ENCODE measurements at places on chromosomes 7 and 10.
A peak's percentile ranks its signal among the peaks of the same experiment; 100 is the strongest.

GRCh38 chr10:58412502-58412961, 27.3 kb downstream of the TFAM start:
- H3K27me3 ChIP-seq, result no peaks in the 10 kb centered on the region
- H3K36me3 ChIP-seq, result no peaks in the 10 kb centered on the region
- no peaks in the 10 kb centered on the region for H3K4me1 ChIP-seq
- DNase-seq, result no peak

DNA sequence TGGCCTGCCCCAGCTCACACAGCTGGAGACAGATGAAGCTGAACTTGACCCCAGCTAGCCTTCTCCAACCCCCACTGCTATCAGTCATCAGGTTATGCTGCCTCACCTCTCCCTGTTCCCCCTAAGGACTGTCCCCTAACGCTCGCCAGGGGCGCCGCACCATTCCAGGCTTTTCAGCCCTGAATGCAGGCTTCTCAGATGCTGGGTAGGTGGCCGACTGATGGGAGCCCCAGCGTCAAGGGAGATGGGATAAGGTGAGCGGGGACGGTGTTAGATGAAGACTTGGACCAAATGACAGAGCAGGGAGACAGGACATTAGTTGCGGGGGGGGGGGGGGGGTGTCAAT, 15.8 kb upstream of the OPALIN start:
- H3K27ac ChIP-seq, result no peak overlapping the region
- DNase-seq, result no peak
- no peaks in the 10 kb centered on the region for H3K4me1 ChIP-seq
- no peaks in the 10 kb centered on the region for H3K36me3 ChIP-seq
- H3K27me3 ChIP-seq, result no peaks in the 10 kb centered on the region

DNA sequence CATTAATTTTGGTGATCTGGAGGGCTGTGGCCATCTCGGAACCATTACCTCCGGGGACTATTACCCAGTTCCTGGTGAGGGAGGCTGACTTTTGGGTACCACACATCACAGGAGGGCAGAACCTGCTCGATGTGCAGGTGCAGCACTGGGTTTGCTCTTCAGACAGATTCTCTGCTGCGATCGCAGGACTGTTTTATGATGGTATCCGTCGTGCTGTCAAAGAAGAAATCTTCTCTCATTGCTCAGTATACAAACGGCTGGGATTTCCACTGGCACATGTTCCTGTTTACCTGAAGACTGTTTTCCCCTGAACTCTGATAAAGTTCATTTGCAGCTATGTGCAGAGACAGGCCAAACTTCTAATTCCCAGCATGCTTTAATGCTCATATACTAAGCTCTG, 27.2 kb upstream of the SHH start:
- DNase-seq, result no peak
- no peaks in the 10 kb centered on the region for H3K4me1 ChIP-seq
- H3K4me3 ChIP-seq, result no peak overlapping the region
- no peaks in the 10 kb centered on the region for H3K36me3 ChIP-seq
- H3K27ac ChIP-seq, result no peak overlapping the region

DNA sequence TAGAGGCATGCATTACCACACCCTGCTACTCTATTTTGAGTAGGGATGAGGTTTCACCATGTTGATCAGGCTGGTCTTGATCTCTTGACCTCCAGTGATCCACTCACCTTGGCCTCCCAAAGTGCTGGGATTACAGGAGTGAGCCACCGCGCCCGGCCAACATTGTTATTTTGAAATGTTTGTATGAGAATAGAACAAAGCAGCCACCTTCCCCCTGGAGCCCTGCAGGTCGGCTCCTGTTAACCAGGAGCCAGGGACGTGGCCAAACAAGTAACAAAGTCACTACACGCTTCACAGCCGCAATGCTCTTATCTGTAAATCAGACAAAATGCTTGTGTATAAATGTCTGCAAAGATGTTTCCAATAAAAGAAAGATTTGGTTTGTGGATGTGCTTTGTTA, 295.4 kb downstream of the CNTNAP2 start:
- no peak overlapping the region for H3K4me3 ChIP-seq
- H3K27ac ChIP-seq, result no peak overlapping the region
- DNase-seq, result no peak
- no peaks in the 10 kb centered on the region for H3K36me3 ChIP-seq

GRCh38 chr10:60992636-60993035, 48.7 kb upstream of the RHOBTB1 start:
- no peaks in the 10 kb centered on the region for H3K36me3 ChIP-seq
- H3K4me1 ChIP-seq, result no peaks in the 10 kb centered on the region
- H3K27ac ChIP-seq, result no peak overlapping the region
- H3K4me3 ChIP-seq, result no peak overlapping the region
- no peak for DNase-seq

- no peak for DNase-seq
- H3K4me3 ChIP-seq, result peak overlapping the region; percentile 57
- H3K4me1 ChIP-seq, result no peaks in the 10 kb centered on the region
- H3K27me3 ChIP-seq, result no peaks in the 10 kb centered on the region
- peak overlapping the region; percentile 33 for H3K27ac ChIP-seq
These were observed 1.4 kb upstream of the OSBPL3 start for GRCh38 chr7:24981171-24981951.

DNA sequence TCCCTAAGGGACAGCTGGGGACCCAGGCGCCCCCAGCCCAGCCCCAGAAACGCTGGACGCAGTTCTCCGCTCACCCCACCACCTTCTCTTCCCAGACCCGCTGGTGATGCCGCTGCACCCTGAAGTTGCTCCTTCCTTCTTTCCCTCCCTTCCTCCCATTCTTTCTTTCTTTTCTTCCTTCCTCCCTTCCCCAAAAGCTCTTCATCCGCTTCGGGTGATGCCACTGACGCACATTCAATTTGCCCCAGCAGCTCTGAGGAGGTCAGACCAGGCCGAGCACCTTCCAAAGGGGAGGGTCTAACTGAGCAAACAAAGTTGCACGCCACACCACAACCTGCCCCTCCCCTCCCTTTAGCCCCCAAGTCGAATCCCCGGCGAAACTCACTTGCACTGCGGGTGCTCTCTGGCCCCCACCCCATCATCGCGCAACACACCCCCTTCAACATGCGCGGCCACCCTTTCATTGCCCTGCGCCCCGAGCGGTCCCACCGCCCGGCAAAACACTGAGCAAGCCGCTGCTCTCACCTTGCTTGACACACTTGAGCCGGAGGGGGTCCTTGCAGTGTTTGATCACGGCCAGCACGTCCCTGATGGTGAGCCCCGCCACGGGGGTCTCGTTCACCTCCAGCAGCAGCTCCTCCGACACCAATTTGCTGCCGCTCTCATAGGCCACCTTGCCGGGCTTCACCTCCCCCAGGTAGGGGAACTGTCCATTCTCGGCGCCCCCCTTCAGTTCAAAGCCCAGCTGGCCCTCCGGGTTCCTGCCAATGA, 787 bp downstream of the MAGI2 start:
- H3K27me3 ChIP-seq, result no peaks in the 10 kb centered on the region
- peak; percentile 7 for DNase-seq
- H3K4me3 ChIP-seq, result peak overlapping the region; percentile 58
- no peaks in the 10 kb centered on the region for H3K36me3 ChIP-seq

GRCh38 chr7:70098905-70099672, 500.8 kb downstream of the AUTS2 start:
- no peak for DNase-seq
- peaks cover 6% of the 10 kb centered on the region for H3K4me1 ChIP-seq
- H3K27ac ChIP-seq, result no peak overlapping the region

GRCh38 chr10:12638103-12638502, 288.8 kb downstream of the CAMK1D start:
- H3K27me3 ChIP-seq, result no peaks in the 10 kb centered on the region
- DNase-seq, result no peak
- H3K36me3 ChIP-seq, result no peaks in the 10 kb centered on the region
- no peak overlapping the region for H3K4me3 ChIP-seq
- H3K4me1 ChIP-seq, result no peaks in the 10 kb centered on the region

- no peaks in the 10 kb centered on the region for H3K27me3 ChIP-seq
- DNase-seq, result no peak
- no peak overlapping the region for H3K4me3 ChIP-seq
- no peaks in the 10 kb centered on the region for H3K4me1 ChIP-seq
These were observed 913.8 kb downstream of the KCNMA1 start for GRCh38 chr10:76723844-76724243.

DNA sequence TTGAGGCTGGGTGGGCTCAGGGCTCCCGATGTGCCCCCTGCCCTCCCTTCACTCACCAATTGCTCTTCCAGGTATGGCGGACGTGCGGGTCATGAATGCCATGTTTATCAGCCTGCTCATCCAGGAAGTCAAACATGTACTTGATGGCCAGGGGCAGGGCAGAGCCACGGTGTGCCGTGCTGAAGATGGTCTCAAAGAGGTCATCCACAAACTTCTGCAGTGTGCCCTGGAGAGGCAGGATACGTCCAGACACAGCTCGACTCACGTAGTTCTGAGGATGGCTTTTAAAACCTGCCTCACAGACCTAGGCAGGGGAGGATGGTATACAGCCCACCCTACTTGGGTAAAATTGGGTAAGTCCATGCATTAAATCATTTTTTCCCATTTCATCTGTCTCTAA, 431.2 kb downstream of the PLXNA4 start:
- H3K27me3 ChIP-seq, result no peaks in the 10 kb centered on the region
- H3K4me3 ChIP-seq, result no peak overlapping the region
- no peaks in the 10 kb centered on the region for H3K36me3 ChIP-seq
- no peak for DNase-seq
- no peaks in the 10 kb centered on the region for H3K4me1 ChIP-seq
- no peak overlapping the region for H3K27ac ChIP-seq

DNA sequence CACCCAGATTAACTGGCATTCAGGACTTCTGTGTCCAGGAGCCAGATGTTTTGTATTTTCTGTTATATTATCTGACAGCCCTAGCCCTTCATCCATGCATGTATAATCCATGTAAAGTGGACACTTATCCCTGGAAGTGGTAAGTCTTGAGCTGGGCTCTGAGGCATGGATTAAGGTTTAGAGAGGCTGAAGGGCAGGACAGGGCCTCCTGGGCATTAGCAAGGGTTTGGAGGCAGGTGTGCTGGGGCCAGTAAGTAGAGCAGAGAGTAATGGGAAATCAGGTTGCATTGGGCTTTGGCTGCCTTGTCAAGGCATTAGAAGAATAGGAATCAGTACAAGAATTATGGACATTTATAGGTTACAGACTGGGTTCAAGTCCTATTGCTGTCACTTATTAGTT, 138.0 kb downstream of the DYNC1I1 start:
- no peak for DNase-seq
- H3K4me3 ChIP-seq, result no peak overlapping the region
- H3K27me3 ChIP-seq, result no peaks in the 10 kb centered on the region
- H3K36me3 ChIP-seq, result no peaks in the 10 kb centered on the region
- H3K27ac ChIP-seq, result no peak overlapping the region

DNA sequence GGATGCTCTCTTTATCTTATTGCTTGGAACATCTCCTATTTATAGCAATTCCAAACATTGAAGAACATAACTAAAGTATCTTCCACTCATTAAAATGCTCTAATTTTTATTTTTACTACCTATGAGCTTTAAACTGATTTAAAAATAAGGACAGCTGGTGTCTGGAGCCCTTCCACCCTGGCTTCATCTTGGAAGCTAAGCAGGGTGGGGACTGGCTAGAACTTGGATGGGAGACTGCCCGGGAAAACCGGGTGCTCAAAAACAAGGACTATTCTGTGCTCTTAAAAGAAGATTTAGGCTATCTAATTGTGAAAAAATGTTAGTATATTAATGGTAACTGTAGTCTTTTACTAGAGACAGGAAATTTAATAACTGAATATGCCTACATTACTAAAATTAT, 69.2 kb downstream of the ARMC3 start:
- no peak overlapping the region for H3K27ac ChIP-seq
- H3K27me3 ChIP-seq, result no peaks in the 10 kb centered on the region
- DNase-seq, result no peak

- DNase-seq, result no peak
- no peaks in the 10 kb centered on the region for H3K4me1 ChIP-seq
- no peak overlapping the region for H3K4me3 ChIP-seq
- no peak overlapping the region for H3K27ac ChIP-seq
- no peaks in the 10 kb centered on the region for H3K36me3 ChIP-seq
These were observed 141.3 kb downstream of the PTPRN2 start for GRCh38 chr7:158446281-158446680.

DNA sequence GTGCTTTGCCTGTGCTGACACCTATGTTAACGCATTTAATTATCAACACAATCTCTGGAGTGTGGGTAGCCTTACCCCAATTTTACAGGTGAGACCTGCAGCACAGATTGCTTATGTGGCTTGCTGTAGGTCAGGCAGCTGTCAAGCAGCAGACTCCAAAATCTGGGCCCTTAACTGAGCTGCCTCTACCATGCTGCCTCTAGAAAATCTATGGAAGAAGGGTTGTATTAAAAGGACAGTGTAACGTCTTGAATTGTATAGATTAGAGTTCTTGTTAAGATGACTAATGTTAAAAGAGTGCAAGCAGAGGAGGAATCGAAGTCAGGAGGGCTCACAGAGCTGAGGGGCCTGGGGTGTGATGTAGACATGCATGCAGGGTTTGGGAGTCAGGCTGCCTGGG, 1.2 kb upstream of the PON3 start:
- no peak overlapping the region for H3K27ac ChIP-seq
- no peak for DNase-seq
- H3K27me3 ChIP-seq, result no peaks in the 10 kb centered on the region
- H3K4me1 ChIP-seq, result no peaks in the 10 kb centered on the region

GRCh38 chr10:122258136-122259074, 12.7 kb upstream of the BTBD16 start:
- no peak overlapping the region for H3K27ac ChIP-seq
- H3K4me3 ChIP-seq, result no peak overlapping the region
- H3K27me3 ChIP-seq, result no peaks in the 10 kb centered on the region
- no peaks in the 10 kb centered on the region for H3K36me3 ChIP-seq
- no peak for DNase-seq
- no peaks in the 10 kb centered on the region for H3K4me1 ChIP-seq

DNA sequence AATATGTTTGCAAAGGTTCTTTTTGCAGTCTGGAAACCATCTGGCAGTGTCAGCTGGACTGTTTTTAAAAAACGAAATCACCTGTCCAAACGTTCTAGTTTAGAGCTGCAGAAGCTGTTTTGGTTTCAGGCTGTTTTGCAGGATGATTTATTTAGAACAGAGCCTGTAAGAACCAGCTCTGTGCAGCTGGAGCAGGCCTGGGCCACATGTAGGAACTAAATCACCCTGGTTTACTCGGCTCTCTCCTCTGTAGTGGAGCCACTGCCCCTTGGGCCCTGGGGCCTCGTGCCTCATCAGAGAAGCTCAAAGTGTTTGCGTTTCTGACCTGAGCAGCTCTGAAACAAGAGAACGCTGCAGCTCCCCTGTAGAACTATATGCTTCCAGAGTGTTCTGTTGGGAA, 142.5 kb downstream of the ACTR3B start:
- DNase-seq, result no peak
- no peaks in the 10 kb centered on the region for H3K36me3 ChIP-seq
- no peaks in the 10 kb centered on the region for H3K27me3 ChIP-seq
- H3K4me1 ChIP-seq, result no peaks in the 10 kb centered on the region
- H3K4me3 ChIP-seq, result no peak overlapping the region

GRCh38 chr10:67818323-67818722, 19.7 kb downstream of the DNAJC12 start:
- H3K27ac ChIP-seq, result no peak overlapping the region
- H3K36me3 ChIP-seq, result no peaks in the 10 kb centered on the region
- no peak for DNase-seq
- no peaks in the 10 kb centered on the region for H3K4me1 ChIP-seq
- H3K27me3 ChIP-seq, result no peaks in the 10 kb centered on the region

- no peaks in the 10 kb centered on the region for H3K27me3 ChIP-seq
- no peak overlapping the region for H3K4me3 ChIP-seq
- no peaks in the 10 kb centered on the region for H3K36me3 ChIP-seq
- no peak for DNase-seq
These were observed 350.0 kb downstream of the PLXDC2 start for GRCh38 chr10:20166096-20166675.
